ENCODE measurements at places on chromosomes 11 and 22.

DNA sequence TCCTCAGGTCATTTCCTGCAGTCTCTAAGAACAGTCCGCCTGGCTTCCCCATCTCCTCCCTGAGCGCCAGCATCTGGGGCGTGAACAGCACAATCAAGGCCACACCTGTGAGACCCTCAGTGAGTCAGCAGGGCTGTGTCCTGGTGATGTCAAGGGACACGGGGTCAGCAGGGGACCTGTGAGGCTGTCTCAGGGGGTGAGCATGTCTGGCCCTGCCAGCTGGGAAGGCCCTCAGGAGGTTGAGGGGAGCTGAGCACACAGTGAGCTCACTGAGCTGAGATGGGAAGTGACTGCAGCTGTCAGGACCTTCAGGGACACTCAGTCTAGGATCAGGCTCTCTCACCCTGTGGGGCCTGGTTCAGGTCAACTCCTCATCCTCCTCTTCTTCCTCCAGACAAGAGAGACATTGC lies 46.6 kb upstream of the VPREB1 start:
- DNase-seq = no peak

- DNase-seq = no peak
Measured at GRCh38 chr11:84549217-84549616, 1077.9 kb downstream of the DLG2 start.

DNA sequence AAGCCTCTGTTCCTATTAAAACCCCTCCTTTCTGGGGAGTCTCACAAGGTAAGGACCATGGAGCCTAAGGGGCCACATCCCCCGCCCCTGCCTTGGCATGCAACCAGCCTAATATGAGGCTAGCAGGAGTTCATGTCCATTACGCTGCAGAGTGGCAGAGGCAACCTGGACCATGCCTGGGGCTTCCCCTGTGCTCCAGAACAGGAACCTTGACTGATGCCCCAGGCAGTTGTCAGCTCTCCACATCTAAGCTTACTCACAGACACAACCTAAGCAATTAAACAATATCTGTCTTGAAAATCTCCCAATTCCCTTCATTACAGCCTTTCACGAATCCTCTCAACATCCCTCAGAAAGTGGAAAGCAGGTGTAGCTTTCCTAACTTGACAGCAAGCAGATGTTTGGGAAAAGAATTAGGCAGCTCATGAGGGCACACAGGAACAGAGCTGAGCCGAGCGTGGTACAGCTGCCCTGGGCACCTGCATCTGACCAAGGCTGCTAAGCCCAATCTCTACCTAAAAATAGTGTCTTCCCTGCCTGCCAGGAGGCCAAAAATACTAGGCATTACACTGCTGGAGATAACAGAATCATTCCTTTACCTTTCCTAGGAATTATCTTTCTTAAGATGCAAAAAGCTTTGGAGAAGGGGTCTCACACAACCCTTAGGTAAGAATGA lies 20.8 kb downstream of the C11orf71 start:
- no peak for DNase-seq

GRCh38 chr11:123166071-123166559 lies 28.9 kb downstream of the CLMP start:
- DNase-seq = peak; percentile 46

DNA sequence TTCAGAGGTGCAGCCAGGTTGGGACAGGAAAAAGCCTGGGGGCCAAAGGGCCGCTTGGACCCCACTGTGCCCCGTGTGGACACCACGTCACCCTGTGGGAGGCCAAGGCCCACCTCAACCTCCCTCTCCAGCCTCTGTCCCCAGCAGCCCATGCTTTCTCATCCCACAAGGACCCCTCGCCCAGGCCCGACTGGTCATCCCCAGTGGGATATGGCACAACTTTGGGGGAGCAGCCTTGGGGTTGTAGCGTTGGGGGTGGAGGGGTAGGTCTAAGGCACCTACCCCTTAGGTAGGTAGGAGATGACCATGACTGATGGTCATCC lies 44.0 kb downstream of the IGF2 start:
- no peak for DNase-seq

GRCh38 chr11:129425214-129425613 lies 49.6 kb downstream of the BARX2 start:
- DNase-seq = no peak

- DNase-seq = no peak
Measured at GRCh38 chr11:116840224-116840745, 2.9 kb upstream of the APOA1 start.

DNA sequence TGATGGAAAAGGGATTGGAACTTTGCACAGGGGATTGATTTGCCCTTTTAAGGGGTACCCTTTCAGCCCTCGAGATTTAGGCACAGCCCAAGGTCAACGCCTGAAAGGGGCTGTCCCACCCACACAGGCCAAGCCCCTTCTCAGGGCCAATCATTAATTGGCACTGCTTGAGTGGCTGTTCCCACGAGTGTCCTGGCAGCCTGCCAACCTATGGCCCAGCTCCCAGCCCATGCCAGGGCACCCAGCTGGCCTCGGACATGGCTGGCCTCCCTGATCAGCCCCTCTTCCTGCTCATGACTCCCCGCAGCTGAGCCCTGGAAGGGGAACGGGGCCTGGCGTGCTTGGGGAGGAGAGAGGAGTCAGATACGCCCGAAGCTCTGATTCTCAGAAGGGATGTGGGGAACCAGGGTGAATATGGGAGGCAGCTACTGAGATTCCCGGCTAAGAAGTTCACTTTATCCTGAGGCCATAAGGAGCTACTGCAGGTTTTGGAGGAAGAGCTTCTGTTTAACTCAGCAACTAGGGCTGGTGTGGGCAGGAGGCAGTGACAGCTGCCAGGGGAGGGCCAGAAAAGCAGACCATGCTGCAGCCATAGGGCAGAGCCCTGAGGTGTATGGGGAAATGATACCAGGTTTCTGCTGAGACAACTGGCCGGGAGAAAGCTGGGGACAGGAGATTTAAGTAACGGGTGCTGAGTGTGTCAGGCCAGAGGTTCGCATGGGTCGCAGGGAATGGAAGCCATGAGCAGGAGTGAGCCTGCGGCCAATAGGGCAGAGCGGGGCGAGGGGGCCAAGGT lies 30.0 kb downstream of the WNT7B start:
- DNase-seq = no peak

GRCh38 chr11:94241896-94242295 lies 62.5 kb upstream of the IZUMO1R start:
- no peak for DNase-seq

- DNase-seq = no peak
Measured at GRCh38 chr11:113613619-113614018, 92.5 kb downstream of the TMPRSS5 start.

GRCh38 chr11:34502949-34503348 lies 10.6 kb downstream of the ELF5 start:
- DNase-seq = peak; percentile 20

DNA sequence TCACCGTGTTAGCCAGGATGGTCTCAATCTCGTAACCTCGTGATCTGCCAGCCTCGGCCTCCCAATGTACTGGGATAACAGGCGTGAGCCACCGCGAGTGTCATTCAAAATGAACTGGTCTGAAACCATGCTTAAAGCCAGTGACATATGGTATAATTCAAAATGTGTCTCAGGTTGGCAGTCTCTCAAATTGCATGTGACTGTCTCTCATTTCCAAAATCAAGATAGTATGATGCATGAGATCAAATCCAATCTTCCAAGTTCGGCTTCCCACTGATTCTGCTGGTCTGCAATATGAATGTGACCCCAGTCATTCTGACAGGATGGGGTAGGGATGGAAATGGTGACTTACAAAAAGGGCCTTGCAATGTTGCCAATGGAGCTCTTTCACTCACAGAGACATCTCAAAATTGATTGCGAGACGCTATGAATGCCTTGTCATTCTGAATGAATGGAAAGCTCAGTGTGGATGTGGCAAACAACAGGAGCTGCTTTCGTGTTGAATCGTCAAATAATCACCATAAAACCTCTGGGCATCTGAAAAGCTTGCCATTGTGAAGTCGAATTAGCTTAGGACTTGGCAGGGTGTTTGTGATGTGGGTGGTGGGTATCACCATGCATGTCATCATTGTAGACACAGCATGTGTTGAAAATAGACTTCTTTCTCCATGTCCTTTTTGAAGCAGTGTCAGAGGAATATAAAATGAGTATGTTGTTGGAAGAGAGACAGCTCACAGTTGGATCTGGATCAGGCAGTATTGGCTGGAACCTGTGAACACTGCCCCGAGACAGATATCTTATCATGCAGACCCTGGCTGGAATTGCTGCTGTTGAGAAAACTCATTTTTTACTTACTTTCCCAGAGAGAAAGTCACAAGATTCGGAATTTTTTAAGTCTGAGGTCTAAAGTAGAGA lies 12.2 kb downstream of the SLN start:
- DNase-seq = no peak

GRCh38 chr11:6790546-6790945 lies 7.7 kb downstream of the OR2AG1 start:
- DNase-seq = no peak
